ENCODE measurements at places on chromosomes 1 and 21.

DNA sequence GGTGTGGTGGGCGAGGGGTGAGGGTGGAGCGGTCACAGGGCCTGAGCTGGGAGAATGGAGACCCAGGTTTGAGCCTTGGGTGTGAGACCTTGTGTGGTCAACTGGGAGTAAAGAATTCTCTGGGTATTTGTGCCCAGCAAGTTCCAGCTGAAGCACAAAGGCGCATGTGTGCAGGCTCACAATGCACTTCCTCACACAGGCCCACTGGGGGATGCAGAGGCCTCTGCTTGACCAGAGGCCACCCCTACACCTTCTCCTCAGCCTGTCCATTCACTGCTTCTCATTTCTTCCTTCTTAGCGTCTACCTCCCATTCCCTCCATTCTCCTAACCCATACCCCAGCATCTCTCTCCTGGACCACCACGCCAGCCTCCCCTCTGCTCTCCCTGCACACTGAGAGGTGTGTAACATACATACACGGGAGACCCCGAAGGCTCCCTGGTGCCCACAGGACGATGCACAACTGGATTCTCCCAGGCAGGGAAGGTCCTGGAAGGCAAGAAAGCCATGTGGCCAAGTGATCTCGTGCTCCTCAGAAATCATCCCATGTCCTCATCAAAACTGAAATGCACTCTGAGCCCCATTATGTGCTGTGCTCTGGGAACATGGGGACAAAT lies 12.3 kb upstream of the TTC39A start:
- no peak for DNase-seq

- DNase-seq: no peak
Measured at GRCh38 chr1:173995475-173995874, 26.7 kb downstream of the RC3H1 start.

- DNase-seq: no peak
Measured at GRCh38 chr1:160863061-160863773, 530 bp upstream of the CD244 start.

GRCh38 chr1:81802457-81802706 lies 1.6 kb downstream of the ADGRL2 start:
- no peak for DNase-seq

DNA sequence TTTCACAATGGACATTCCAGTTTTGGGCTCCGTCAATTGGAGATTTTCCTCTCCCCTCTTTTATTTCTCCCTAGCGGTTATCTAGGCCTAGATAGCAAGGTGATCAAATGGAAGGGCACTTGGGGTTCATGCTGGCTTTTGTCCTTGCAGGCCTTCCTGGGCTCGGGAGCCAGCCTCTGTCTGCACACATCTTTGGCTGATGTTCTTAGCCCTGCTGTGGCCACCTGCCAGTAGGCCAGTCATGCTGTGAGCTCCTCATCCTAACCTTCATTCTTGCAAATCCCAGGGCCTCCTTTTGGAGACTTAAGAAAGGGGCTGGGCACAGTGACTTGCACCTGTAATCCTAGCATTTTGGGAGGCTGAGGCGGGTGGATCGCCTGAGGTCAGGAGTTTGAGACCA lies 13.5 kb downstream of the TIE1 start:
- DNase-seq: no peak

DNA sequence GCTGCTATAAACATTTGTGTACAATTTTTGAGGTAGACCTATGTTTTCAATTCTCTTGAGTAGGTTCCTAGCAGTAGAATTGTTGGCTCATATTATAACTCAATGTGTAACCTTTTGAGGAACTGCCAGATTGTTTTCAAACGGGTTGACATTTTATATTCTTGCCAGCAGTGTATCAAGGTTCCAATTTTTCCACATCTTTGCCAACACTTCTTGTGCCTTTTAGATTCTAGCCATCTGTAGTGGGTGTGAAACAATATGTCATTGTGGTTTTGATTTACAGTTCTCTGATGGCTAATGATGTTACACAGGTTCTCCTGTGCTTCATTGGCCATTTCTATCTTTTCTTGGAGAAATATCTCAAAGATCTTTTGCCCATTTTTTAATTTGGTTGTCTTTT lies 36.4 kb downstream of the MAP3K7CL start:
- DNase-seq: no peak

DNA sequence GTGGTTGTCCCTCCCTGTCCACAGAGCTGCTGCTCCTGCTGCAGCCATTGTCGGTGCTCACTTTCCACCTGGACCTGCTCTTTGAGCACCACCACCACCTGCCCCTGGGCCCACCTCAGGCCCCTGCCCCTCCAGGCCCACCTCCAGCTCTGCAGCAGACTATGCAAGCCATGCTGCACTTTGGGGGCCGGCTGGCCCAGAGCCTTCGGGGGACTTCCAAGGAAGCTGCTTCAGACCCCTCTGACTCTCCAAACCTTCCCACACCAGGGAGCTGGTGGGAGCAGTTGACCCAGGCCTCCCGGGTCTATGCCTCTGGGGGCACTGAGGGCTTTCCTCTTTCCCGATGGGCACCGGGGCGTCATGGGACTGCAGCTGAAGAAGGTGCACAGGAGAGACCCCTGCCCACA lies 5.9 kb downstream of the RUSC1 start:
- no peak for DNase-seq

GRCh38 chr1:116571215-116571919 lies 541 bp upstream of the CD58 start:
- DNase-seq: no peak

- DNase-seq: peak; percentile 61
Measured at GRCh38 chr1:91617285-91617765, 116.7 kb downstream of the CDC7 start.

DNA sequence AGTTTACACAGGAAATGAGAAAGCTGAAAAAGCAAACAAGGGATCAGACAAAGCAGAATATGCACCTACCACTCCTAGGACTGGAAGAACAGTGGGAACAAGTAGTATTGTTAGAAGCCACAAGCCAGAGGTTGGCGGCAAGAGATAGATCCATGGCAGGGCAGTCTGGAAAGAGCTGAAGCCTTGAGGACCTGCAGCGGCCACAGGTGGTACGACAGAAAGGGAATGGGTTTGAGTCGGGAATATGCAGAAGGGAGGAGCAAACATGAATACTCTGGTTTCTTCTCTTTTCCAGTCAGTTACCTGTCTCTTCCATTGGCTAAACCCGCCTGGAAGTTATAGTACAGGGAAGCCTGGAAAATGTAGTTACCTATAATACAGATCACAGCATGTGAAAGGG lies 3.9 kb upstream of the PCNX2 start:
- DNase-seq: no peak

GRCh38 chr1:38208716-38209632 lies 162.4 kb upstream of the POU3F1 start:
- DNase-seq: no peak

GRCh38 chr1:33599516-33600115 lies 127.2 kb downstream of the ZSCAN20 start:
- no peak for DNase-seq

GRCh38 chr1:53944469-53945182 lies 873 bp downstream of the IFT25 start:
- DNase-seq: no peak

DNA sequence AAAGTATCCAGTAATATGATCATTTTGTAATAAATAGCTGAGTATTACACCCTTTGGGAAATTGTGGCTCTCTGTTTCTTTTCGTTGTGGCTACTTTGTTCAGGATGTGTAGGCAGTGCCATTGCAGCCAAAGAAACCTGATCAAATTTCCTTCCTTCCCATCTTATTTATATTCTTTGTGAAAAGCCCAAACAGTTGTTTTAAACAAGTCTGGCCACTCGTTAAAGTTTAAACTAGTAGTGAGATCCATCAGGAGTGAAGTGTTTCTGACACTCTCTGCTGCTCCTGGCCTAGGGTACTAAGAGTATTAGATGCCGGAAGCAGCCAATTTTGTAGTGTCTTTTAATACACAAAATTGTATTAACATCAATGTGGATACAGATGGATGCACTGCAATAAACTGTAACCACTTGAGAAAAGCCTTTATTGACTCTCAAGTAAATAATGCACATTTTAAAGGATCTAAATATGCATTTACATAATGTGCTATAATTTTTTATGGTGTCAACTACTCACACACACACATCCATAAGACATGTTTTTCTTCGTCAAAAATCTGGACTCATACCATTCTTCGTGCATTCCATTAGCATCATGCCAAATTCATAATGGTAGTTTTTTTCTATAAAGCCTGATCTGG lies 317.9 kb downstream of the NFIA start:
- DNase-seq: no peak

Measured in HEK293T (cell line).